ENCODE measurements at places on chromosomes 13 and 19. TPM values are rescaled to one million over a fixed set of nuclear protein-coding genes. Genes with fewer than 3 reads are reported as not detected.

- no peak for DNase-seq
Observed at GRCh38 chr13:109651854-109652253, 134.5 kb downstream of the IRS2 start.

DNA sequence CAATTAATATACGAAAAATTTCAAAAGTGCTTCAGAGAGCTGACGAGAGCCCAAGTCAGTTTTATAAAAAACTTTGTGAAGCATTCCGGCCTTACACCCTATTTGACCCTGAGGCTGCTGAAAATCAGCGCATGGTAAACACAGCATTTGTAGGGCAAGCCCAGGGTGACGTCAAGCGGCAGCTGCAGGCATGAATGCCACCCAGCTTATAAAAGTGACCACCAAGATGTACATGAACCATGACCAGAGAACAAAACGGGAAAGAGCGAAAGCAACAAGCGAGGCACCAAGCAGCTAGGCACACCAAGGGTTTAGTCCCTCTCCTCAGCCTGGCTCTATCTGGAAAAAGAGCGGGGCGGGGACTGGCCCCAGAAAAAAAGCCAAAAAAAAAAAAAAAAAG lies 6.0 kb downstream of the SIGLEC11 start:
- no peak for DNase-seq

DNA sequence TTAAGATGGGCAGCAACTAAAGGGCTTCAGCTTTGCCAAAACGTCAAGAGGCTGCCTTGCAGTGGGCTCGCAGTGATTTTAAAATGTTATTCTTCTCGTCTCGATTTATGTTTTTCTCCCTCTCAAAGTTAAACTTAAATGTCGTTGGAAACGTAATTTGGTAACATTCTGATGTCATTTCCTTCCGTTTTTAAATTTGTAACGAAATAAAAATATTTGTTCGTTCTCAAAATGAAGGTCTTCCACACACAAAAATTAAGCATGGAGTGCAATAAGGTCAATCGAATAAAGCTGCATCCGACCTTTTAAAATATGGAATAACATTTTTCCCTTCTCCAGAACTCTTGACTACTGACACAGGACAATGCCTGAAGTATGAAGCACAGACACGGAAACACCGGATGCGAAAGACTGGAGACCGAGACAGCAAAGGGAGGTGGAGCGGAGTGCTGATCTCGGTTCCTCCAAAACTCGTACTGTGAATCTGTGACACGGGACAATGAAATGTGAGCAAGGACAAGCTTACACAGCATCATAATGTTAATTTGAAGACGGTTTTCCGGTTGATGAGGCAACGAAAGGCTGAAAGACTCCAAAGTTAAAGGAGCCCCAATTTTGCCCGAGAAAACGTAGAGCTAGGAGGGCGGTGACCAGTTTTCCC lies 850 bp downstream of the MTMR6 start:
- DNase-seq: peak; percentile 52

BRME1 gene
- 0.61 TPM for total RNA-seq

DNA sequence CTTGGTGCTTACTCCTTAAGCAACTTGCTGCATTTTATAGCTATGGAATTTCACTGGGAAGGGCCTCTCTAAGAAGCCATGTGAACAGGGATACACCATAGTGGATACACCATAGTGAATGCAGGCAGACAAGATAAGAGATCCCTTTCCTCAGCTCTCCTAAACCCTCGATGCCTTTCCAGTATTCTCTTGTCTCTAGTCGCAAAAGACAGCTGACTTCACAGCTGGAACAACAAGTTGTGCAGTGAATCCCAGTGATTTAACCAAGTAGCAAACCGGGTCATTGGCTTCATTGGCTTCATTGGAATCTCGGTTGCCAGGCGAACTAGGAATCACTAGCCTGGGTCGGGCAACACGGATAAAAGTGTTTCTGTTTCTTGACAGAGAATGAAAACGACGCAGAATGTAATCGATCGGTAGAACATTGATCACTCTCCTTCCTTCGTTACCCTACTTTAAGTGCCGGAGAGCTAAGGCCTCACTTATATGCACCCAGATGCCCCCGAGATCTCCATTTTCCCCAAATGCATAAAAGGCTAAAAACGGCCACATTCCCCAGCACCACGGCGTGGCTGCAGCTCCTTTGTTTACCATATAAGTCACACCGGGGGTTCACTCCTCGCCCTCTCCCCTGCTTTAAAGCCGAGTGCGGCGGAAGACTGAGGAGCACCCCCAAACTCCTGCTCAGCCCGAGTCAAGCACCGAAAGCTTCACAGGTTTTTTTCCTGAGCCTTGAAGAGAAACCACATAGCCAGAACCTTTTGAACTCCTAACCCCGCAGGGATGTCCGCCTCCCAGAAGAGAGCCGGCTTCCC lies 674 bp downstream of the TRPC4 start:
- peak; percentile 52 for DNase-seq

DNA sequence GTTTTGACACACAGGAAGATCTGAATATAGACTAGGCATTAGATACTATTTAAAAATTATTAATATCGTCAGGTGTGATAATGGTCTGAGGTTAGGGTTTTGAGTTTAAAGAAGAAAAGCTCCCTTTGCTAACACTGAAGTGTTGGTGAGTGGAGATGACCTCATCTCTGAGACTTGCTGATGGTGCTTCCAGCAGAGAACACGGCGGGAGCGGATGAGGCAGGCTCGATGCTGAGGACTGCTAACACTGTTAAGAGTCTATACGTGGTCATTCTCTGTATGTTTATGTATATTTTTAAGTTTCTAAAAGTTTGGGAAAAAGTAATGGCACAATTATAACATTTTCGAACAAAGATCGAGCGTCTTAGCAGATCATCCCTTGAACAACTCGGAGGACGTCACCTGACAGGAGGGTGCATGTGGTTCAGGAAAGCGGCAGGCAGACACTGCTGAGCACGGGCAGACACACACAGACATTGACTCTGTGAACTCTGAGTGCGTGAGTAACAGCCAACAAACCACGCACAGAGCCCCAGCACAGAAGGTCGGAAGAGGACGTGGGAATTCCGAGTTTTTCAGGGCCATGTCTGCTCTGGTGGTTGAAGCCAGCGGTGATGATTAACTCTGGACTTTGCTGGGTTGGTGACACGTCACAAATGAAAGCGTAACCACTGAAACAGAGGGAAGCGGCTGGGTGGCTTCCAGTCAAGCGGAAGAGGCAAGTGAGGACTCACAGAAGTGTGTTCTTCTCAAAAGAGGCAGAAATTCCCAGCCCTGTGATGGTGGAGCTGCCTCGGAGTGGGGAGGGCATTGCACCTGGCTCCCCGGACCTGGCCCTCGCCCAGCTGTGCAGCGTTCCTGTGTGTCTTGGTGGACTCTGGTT lies 91.9 kb upstream of the TEX29 start:
- DNase-seq: no peak

DNA sequence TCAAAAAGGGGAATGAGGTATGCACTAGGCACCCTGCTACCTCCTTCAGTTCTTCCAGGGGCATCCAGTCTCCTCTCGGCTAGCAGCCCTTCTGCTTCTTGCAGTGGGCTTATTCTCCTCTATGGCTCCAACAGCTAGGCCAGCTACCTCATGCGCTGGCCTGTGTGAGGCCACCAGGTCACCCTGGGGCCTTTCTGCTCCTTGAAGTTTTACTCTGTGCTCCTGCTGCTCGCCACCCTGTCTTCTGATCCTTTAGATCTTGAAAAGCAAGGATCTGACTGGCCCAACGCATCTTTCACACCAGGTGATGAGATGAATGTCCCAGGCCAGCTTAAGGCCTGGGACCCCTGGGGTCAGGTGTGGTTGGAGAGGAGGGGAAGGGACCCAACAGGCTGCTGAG lies 66.2 kb downstream of the RUBCNL start:
- DNase-seq: no peak

DNA sequence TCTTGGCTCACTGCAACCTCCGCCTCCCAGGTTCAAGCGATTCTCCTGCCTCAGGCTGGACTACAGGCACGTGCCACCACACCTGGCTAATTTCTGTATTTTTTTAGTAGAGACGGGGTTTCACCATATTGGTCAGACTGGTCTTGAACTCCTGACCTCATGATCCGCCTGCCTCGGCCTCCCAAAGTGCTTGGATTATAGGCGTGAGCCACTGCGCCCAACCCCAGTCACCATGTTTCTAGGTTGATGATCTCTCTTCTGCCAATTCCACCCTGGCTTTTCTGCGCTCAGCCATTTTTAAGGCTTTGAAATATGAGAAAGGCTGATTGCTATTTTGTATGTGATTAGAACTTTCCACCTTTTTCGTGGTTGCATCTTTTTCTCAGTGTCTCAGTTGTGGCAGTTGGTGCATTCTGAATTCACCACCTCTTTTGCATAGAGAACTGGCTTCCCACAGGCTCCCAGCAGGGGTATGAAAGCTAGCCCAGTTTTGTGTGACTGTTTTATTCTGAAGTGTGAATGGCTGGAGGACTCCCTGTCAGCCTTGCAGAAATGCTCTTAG lies 15.5 kb downstream of the CEACAM1 start:
- no peak for DNase-seq

KL gene
- not detected for total RNA-seq

- DNase-seq: no peak
Observed at GRCh38 chr19:30001791-30002190, 59.8 kb downstream of the URI1 start.

ZNF577 gene
- total RNA-seq: 2.0 TPM

LDLR gene
- total RNA-seq: 20.4 TPM

GRCh38 chr19:33484226-33484774 lies 37.3 kb downstream of the PEPD start:
- no peak for DNase-seq

RDH8 gene
- total RNA-seq: not detected

TEX101 gene
- not detected for total RNA-seq

LYPD5 gene
- total RNA-seq: 0.11 TPM

DNA sequence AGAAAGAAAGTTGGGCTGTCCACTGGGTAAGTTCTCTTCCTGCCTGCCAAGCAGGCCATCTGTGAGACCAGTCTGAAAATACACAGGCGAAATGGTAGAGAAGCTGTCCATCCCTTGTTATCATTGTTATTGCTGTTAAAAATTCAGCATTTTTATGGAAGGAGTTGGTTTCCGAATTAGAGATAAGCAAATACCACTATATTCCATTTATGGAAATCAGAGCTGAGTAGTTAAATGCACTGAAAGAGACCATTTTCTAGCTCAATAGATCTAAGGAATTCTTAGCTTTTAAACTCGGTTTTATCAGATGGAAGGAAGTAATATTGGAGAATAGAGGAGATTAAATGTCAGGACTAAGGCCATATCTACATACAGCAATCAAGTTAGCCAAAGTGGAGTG lies 40.7 kb downstream of the MZT1 start:
- DNase-seq: no peak

SMIM17 gene
- 0.21 TPM for total RNA-seq

TJP3 gene
- total RNA-seq: not detected

DNA sequence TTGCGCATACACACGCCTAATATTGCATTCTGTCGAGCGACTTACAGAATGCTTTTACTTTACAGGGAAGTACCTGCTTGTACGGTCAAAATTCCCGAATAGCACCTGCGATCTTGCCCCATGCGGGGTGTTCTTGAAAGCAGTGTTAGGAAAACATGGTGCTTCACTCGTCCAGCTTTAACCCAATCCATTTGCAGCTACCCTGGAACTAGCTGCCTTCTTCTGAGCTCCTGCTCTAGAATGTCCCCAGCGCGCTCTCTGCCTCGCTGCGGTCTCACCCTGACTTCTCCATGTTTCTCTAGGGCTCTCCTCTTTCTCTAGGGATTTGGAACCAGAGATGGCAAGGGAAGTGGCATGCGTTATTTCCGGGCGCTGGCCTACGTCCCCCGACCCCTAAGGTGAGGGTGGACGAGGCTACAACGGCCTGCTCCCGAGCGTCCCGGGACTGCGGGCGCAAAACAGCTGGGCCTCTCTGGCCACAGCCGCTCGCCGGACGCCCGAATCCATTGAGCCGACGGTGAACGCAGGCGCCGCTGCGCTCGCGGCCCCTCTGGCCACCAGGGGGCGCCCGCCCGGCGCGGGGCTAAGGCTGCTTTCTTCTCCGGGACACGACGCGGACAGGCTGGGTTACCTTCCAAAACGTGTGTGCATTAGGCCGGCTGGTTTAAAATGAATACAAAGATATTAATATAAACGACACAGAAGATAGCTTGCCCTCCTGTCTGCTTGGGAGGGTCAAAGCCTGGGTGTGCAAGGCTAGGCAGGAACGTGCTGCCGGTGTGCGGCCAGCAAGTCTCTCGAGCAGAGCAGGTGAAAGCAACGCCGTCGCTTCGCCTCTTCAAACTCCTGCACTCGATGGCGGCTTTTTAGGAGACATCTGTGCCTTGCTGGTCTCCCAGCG lies 1.8 kb upstream of the SPRY2 start:
- peak; percentile 67 for DNase-seq

NAPSA gene
- not detected for total RNA-seq

ZNF723 gene
- total RNA-seq: not detected

DNA sequence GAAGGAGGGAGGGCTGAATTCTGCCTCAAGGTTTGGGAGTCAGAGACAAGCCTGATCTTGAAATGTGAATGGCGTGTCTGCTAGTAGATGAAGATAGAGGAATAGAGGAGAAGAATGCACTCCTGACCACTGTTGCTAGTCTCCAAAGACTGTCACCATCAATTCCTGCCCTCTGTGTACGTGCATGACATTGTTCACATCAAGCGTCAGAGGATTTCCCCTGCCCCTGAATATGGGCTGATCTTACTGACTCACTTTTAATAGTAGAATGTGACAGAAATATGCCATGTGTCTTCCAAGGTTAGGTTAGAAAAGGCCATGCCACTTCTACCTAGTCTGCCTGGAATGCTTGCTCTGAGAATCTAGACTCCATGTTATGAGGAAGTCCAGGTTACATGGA lies 538.6 kb downstream of the DIAPH3 start:
- DNase-seq: no peak

KRTDAP gene
- not detected for total RNA-seq

CD22 gene
- 0.57 TPM for total RNA-seq

DNA sequence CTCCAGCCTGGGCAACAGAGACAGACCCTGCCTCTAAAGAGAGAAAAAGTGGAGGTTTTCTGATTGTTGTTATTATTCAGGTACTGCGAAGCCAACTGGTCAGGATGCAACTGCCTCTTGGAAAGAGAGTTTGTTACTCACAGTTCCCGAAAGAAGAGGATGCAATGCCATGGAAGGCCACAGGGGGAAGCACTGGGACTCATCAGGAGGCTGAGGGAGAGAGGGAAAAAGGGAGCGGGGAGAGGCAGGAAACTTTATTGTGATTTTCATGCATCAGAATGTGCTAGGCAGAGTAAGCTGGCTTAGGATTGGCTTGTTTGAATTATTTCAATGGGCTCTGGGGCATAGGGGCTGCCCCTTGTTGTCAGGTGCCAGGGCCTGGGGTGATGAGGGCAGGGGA lies 27.6 kb downstream of the MYO9B start:
- peak; percentile 25 for DNase-seq

BST2 gene
- not detected for total RNA-seq

DNA sequence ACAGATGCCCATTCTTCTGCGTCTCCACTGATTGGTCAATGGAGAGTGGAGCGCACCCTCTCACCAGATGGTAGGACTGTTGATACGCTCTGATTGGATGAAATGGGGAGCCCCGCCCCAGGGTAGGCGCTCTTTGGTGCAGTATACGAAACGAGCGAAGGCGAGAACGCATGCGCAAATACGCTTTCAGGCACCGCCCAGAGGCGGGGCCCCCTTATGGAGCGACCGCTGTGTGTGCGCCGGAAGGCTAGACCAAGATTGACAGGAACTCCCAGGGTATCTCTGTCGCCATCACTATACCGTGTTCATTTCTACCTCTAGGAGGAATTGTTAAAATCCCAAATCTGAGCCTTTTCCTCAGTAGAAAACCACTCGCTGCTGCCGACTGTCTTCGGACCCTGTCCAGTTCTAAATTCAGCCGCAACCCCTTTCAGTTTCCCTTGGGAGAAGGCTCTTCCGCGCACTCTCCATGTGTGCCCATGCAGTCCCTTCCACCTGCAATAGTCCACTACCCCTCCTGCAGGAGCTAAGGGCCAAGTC lies 720 bp upstream of the HNRNPL start:
- no peak for DNase-seq

GRCh38 chr13:82740442-82740841 lies 1141.8 kb downstream of the SLITRK1 start:
- no peak for DNase-seq

All from HFFc6 (cell line).